A673 (cell line): ENCODE measurements at places on chromosomes 1 and 21.

DNA sequence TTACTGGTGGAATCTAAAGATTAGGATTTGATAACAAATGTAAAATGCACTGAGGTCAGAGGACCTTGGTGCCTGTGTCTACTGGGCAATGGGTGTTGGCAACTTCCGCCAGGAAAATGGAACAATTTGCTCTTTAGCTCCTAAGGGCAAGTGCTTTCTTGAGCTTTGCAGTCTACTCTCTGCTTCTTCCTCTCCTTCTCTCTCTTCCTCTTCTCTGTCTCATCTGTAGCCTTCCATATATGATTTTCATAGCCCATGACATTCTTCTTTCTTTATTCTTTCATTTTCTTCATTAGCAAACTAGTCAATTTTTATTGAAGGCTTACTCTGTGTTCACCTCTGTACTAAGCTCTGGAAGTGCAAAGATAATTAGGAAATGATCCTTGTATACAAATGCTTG, 35.5 kb downstream of the OVGP1 start:
- no peak for DNase-seq
- no peak overlapping the region for H3K27ac ChIP-seq
- H3K27me3 ChIP-seq = peaks cover 39% of the 10 kb centered on the region
- no peaks in the 10 kb centered on the region for H3K36me3 ChIP-seq

DNA sequence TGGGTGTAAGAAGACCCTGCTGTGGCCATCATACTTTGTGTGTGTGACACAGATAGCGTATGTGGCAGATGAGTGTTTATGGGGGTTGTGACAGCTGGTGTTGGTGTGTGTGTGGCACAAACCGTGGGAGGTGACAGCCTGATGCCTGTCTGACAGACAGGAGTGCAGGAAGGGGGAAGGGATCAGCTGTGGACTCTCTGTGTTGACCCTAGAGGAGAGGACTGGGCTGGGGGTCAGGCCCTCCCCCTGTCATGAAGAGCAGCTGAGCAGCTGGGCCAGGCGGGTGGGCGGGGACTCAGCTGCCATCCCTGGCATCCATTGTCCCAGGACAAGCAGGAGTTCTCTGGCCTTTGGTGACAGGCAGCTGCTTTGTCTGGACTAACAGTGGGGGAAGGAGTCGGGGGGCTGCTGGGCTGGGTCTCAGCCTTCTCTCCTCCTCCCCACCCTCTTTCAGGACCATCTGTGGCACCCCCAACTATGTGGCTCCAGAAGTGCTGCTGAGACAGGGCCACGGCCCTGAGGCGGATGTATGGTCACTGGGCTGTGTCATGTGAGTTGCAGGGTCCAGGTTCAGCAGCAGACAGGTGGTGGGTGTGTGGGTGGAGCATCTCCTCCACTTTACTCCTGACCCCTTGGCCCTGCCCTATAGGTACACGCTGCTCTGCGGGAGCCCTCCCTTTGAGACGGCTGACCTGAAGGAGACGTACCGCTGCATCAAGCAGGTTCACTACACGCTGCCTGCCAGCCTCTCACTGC, 2.3 kb downstream of the PLK3 start:
- H3K36me3 ChIP-seq = peaks cover 9% of the 10 kb centered on the region
- H3K27me3 ChIP-seq = no peaks in the 10 kb centered on the region
- DNase-seq = no peak
- no peak overlapping the region for H3K4me3 ChIP-seq
- no peak overlapping the region for H3K27ac ChIP-seq
- peaks cover 14% of the 10 kb centered on the region for H3K4me1 ChIP-seq

DNA sequence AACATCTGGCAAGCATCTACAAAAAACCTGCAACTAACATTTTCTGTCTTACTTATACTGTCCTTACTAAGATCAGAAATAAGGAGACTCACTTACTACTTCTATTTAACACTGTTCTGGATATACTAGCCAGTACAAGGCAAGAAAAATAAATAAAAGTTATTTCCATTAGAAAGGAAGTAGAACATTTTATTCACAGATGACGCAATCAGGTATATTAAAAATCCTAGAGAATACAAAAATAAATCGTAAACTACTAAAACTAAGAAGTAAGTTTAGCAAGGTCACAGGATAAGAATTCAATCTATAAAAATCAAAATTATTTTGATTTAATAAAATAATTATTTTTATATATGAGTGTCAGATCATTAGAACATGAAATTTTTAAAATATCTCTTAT, 264.6 kb downstream of the BARHL2 start:
- no peaks in the 10 kb centered on the region for H3K27me3 ChIP-seq
- H3K27ac ChIP-seq = no peak overlapping the region
- DNase-seq = no peak
- H3K36me3 ChIP-seq = no peaks in the 10 kb centered on the region

GRCh38 chr1:25106352-25106751, 126.0 kb downstream of the SYF2 start:
- no peak for DNase-seq
- no peaks in the 10 kb centered on the region for H3K36me3 ChIP-seq
- H3K4me3 ChIP-seq = no peak overlapping the region

DNA sequence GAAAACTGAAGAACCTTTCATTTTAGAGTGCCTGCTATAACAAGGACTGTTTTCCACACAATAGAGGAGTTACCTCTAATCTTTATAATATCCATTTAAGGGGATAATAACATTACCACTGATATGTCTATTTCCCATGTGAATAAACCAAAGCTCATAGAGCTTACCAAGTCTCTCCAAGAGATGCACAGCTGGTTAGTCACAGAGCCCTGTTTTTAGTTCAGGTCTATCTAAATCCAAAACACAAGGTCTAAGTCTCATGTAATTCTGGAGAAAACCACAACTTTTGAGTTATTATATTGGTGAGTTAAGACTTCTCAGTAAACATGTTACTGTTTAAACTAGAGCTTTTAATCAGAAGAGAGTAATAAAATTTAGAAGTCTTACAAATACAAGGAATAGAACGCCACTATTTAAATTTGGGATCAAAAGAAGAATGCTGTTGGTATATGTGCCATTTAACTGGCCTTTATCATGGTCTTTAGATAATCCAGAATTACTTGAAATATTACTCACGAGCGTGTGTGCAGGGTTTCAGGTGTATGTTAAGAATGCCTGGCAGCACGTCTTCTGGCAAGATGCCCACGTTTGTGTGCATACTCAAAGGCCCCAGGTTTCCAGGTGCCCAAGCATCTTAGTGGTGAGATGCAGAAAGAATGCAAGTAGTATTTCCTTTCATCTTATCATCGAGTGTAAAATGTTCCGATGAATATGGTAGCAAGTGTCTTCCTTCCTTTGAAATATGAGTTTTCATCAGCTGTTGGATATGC, 190.6 kb downstream of the FMN2 start:
- no peak overlapping the region for H3K4me3 ChIP-seq
- no peaks in the 10 kb centered on the region for H3K36me3 ChIP-seq
- H3K4me1 ChIP-seq = no peaks in the 10 kb centered on the region
- no peak for DNase-seq

DNA sequence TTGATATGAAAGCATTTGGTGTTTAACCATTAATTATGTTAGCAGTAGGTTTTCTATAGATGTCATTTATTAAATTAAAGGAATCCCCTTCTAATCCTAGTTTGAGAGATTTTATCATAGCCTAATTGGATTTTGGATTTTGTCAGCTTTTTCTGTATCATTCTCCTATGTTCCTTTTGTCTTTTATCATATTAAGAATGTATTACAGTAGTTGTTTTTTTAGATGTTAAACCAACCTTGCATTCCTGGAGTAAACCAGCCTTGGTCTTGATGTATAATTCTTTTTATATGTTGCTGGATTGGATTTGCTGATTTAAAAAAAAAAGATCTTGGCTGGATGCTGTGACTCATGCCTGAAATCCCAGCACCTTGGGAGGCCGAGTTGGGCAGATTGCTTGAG, 5.6 kb downstream of the SETDB1 start:
- H3K4me3 ChIP-seq = no peak overlapping the region

GRCh38 chr1:183991348-183991747, 46.2 kb downstream of the COLGALT2 start:
- peaks cover 9% of the 10 kb centered on the region for H3K4me1 ChIP-seq
- H3K27ac ChIP-seq = no peak overlapping the region
- no peaks in the 10 kb centered on the region for H3K27me3 ChIP-seq
- no peak overlapping the region for H3K4me3 ChIP-seq
- H3K36me3 ChIP-seq = no peaks in the 10 kb centered on the region
- no peak for DNase-seq

DNA sequence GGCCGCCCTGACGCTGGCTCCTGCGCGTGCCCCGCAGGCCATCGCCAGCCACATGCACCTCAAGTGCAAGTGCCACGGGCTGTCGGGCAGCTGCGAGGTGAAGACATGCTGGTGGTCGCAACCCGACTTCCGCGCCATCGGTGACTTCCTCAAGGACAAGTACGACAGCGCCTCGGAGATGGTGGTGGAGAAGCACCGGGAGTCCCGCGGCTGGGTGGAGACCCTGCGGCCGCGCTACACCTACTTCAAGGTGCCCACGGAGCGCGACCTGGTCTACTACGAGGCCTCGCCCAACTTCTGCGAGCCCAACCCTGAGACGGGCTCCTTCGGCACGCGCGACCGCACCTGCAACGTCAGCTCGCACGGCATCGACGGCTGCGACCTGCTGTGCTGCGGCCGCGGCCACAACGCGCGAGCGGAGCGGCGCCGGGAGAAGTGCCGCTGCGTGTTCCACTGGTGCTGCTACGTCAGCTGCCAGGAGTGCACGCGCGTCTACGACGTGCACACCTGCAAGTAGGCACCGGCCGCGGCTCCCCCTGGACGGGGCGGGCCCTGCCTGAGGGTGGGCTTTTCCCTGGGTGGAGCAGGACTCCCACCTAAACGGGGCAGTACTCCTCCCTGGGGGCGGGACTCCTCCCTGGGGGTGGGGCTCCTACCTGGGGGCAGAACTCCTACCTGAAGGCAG, 23.4 kb upstream of the ARF1 start:
- DNase-seq = no peak
- peaks cover 58% of the 10 kb centered on the region for H3K27me3 ChIP-seq
- no peaks in the 10 kb centered on the region for H3K36me3 ChIP-seq
- H3K27ac ChIP-seq = no peak overlapping the region
- peaks cover 8% of the 10 kb centered on the region for H3K4me1 ChIP-seq

GRCh38 chr1:13813398-13814012, 113.5 kb downstream of the PRDM2 start:
- no peak overlapping the region for H3K4me3 ChIP-seq
- H3K27ac ChIP-seq = no peak overlapping the region
- H3K36me3 ChIP-seq = no peaks in the 10 kb centered on the region
- no peaks in the 10 kb centered on the region for H3K27me3 ChIP-seq
- peaks cover 8% of the 10 kb centered on the region for H3K4me1 ChIP-seq

DNA sequence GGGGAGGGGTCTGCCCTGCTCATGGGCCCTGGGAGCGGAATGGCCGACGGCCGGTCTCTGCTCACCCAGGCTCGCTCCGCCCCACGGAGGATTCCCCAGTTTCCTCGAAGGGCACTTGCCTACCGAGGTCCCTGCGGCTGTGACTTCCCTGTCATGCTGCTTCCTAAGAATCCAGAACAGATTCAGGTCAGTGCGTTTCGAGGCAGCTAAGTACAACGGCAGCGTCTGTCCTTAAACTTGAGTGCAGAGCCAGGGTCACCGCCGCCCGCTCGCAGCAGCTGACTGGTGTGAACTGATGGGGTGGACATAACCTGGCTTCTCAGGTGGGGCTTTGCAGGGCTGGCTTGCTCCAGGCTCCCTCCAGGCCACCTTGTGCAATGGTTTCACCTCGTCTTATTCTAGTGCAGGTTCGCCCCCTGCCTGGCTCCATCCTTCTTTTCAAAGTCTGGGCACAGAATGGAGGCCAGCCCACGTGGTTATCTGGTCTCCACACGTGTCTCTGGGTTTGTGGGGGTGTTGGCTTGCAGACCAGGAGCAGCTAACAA, 7.6 kb upstream of the C1orf174 start:
- no peak overlapping the region for H3K27ac ChIP-seq
- H3K27me3 ChIP-seq = peaks cover 5% of the 10 kb centered on the region

DNA sequence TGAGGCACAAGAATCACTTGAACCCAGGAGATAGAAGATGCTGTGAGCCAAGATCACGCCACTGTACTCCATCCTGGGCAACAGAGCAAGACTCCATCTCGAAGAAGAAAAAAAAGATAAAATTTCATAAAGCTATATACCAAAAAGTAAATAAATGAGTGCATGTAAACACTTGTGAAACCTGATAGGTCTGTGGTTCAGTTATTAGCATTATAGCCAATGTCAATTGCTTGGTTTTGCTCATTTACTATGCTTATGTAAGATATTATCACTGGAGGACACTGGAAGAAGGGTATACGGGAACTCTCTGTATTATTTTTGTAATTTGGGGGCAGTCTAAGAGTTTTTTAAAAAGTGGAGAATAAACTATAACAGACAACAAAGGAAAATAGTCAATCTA, 17.7 kb upstream of the TAL1 start:
- H3K4me3 ChIP-seq = no peak overlapping the region
- H3K27me3 ChIP-seq = no peaks in the 10 kb centered on the region
- H3K27ac ChIP-seq = no peak overlapping the region
- peaks cover 18% of the 10 kb centered on the region for H3K36me3 ChIP-seq
- DNase-seq = no peak
- H3K4me1 ChIP-seq = no peaks in the 10 kb centered on the region

GRCh38 chr1:241343956-241344355, 13.0 kb downstream of the RGS7 start:
- no peaks in the 10 kb centered on the region for H3K4me1 ChIP-seq
- no peak for DNase-seq
- no peaks in the 10 kb centered on the region for H3K36me3 ChIP-seq
- no peak overlapping the region for H3K27ac ChIP-seq
- peaks cover 3% of the 10 kb centered on the region for H3K27me3 ChIP-seq

- peaks cover 17% of the 10 kb centered on the region for H3K36me3 ChIP-seq
- DNase-seq = no peak
- H3K4me1 ChIP-seq = no peaks in the 10 kb centered on the region
- no peak overlapping the region for H3K4me3 ChIP-seq
- H3K27ac ChIP-seq = no peak overlapping the region
Measured at GRCh38 chr1:32770221-32770731, 46.9 kb downstream of the YARS1 start.

GRCh38 chr1:87136607-87137341, 191.9 kb upstream of the LMO4 start:
- H3K4me3 ChIP-seq = no peak overlapping the region
- no peaks in the 10 kb centered on the region for H3K27me3 ChIP-seq
- no peak overlapping the region for H3K27ac ChIP-seq
- no peaks in the 10 kb centered on the region for H3K4me1 ChIP-seq
- H3K36me3 ChIP-seq = no peaks in the 10 kb centered on the region
- DNase-seq = no peak

GRCh38 chr21:43809853-43810504, 20.6 kb downstream of the RRP1 start:
- no peak for DNase-seq
- H3K4me1 ChIP-seq = peaks cover 22% of the 10 kb centered on the region
- H3K27ac ChIP-seq = no peak overlapping the region
- H3K4me3 ChIP-seq = no peak overlapping the region

GRCh38 chr1:211816586-211816985, 14.0 kb downstream of the LPGAT1 start:
- H3K4me1 ChIP-seq = no peaks in the 10 kb centered on the region
- peaks cover 4% of the 10 kb centered on the region for H3K36me3 ChIP-seq
- H3K27ac ChIP-seq = no peak overlapping the region

GRCh38 chr1:19220991-19221390, 10.9 kb upstream of the UBR4 start:
- H3K36me3 ChIP-seq = peaks cover 95% of the 10 kb centered on the region
- DNase-seq = peak; percentile 35
- peaks cover 5% of the 10 kb centered on the region for H3K4me1 ChIP-seq
- H3K27me3 ChIP-seq = no peaks in the 10 kb centered on the region
- no peak overlapping the region for H3K4me3 ChIP-seq
